Peyer's patch (tissue), 4 donors: ENCODE measurements at places on chromosomes 1 and 21.

DNA sequence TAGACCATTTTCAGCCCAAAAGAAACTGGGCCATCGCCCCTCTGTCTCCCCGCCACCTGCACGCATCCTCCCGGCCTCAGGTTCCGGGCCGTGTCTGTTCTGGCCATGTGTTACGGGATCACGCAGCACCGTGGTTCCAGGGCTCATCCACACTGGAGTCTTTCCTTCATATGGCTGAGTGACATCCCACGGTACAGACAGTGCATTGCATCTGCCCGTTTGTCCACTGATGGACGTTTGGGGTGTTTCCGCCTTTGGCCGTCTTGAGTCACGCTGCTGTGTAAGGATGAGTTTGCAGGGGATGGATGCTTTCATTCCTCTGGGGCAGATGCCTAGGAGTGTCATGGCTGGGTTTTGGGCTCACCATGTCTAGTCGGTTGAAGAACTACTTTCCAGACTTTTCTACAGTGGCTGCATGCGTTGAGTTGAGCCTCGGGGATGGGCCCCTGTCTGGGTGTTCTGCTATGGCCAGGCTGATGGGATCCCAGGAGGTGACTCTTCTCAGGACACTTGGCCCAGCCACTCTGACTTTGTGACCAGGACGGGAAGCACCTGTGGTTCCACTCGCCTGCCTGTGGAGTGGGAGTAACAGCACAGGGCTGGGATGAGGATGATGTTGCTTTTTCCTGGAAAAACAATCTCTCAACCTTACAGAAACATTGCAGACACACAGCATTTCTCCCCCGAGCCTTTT lies 16.8 kb downstream of the RRP1 start:
- no peak for DNase-seq

DNA sequence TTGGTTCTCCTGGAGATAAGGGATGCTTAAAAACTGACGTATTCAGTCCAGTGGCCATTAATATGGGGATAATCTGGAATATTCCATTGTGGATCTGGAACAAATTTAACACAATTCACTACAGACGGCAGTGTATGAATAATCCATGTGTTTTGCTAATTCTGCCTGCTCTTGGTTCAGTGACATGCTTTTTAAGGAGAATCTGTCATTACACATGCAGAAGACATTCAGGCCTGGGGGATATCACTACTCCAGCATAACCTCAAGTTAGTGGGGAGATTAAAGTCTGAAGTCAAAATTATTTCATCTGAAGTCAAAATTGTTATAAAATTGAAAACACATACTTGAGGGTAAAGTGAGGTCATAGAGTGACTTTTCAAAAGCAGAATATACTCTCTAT lies 789.3 kb downstream of the USP25 start:
- DNase-seq: no peak

DNA sequence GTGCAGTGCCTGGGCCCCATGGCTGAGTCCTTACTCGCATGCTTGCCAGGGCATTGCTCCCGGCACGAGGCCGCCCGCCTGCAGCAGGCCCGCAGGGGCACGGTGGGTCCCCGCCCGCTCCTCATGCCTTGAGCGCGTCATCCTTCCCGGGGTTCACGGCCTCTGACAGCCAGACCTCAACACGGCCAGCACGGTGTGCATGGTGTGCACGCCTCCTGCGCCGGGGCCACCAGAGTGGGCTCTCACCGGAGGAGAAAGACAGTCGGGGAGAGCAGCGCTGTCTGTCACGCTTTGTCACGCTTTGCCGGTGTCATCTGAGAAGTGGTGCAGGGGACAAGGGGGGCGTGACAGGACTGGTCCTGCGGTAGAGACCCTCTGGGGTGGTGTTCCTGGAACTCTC lies 11.9 kb upstream of the COL18A1 start:
- DNase-seq: no peak

GRCh38 chr1:236394879-236395229 lies 768 bp downstream of the EDARADD start:
- DNase-seq: no peak

DNA sequence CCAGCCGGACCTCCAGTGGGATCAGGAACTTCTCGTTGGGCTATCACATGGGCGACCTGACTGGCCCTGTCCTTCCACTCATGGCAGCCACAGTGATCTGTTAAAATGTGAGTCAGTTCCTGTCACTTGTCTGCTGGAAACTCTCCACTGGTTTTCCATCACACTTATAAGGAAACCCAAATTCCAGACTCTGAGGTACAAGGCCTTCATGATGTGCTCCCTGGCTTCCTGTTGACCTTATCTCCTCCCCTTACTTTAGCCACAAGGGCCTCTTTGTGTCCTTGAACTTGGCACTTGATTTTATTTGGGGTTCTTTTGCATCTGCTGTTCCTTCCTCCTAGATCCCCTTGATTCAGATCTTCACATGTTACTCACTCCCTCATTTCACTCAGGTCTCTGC lies 96.8 kb downstream of the TENT5C start:
- no peak for DNase-seq

DNA sequence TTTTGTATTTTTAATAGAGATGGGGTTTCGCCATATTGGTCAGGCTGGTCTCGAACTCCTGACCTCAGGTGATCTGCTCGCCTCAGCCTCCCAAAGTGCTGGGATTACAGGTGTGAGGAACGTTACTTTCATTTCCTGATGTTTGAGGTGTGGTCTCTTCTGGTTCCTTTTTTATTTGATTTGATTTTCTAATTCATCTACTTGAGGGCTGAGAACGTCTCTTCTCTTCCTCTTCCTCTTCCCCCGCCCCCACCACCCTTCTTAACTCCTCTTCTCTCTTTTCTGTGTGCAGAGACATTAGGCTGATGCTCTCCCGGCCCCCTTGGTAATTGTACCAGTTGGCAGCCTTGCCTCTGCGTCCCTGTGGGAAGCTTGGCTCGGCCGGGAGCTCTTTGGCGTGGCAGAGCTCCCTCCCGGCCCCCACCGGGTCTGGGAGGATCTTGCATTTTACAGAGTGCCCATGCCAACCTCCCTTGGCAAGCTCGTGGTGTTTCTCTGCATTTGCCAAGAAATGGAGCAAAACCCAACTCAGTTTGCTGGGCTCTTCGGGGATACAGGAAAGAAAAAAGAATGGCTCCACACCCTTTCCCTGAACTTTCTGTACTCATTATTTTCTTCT lies 19.9 kb downstream of the CRYAA start:
- no peak for DNase-seq

DNA sequence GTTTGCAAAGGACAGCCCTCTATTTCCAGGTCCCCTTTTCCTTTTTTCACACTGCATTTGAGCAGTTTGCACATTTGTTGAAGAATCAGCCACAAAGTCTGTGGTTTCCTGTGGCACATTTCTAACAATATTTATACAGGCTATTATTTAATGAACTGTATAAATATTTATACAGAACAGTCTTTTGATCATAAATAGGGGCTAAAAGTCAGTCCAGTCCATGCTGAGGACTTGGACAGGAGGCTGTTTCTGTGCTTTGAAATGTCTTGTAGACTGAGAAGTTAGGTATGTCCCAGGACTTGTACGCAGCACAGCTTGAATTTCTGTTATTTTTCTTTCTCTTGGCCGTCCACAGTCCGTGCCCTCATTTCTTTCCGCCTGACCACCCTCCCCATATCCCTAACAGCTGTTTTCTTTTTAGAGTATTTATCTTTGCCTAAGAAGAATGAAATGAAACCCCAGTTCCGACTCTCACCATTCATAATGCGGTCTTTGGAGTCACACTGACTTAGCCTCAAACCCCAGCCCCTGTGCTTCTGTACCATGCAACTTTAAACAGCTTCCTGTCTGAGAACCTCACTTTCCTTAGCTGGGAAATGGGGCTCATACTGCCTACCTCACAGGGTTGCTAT lies 19.7 kb downstream of the FGGY start:
- DNase-seq: no peak

- no peak for DNase-seq
Measured at GRCh38 chr1:72284084-72284347, 1.7 kb upstream of the NEGR1 start.

- no peak for DNase-seq
Measured at GRCh38 chr1:60655679-60656355, 426.5 kb upstream of the NFIA start.

GRCh38 chr1:105793536-105794146 lies 1262.8 kb upstream of the PRMT6 start:
- no peak for DNase-seq

GRCh38 chr1:162970021-162970420 lies 99.1 kb upstream of the RGS4 start:
- no peak for DNase-seq

GRCh38 chr1:41629141-41629540 lies 144.7 kb upstream of the EDN2 start:
- DNase-seq: no peak

DNA sequence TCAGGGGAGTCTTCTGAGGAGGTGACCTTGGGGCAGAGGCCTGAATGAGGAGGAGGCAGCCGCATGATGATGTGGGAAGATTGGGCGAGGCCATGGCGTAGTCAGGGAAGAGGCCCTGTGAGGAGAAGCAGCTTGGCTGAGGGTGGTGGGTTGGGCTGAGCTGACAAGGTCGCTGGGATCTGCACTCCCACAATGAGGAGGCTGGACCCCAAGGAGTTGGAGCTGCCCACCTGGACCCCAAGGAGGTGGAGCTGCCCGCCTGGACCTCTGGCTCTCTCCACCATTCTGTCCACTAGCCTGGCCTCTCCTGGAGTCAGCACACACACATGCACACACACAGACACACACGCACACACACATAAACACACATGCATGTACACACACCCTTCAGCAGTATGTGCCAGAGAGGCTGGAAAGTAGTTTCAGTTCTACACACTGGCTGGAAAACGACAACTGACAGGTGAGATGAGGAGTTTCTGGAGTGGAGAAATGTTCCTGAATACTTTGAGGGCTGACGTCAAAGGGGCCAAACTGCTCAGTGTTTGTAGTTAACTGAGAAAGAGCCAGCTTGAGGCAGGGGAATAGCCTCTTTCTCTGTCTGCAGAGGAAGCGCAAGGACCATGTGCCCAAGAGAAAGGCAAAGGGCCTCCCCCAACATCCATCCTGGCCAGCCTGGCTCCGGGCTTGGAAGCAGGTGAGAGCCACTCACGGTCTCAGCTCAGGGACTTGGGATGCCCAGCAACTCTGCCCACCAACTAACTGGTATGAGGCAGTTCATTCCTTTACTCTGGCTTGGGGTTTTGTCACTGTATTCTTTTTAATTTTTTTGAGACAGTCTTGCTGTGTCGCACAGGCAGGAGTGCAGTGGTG lies 7.1 kb downstream of the SMPDL3B start:
- no peak for DNase-seq

- no peak for DNase-seq
Measured at GRCh38 chr1:84301785-84302385, 377 bp downstream of the SAMD13 start.

DNA sequence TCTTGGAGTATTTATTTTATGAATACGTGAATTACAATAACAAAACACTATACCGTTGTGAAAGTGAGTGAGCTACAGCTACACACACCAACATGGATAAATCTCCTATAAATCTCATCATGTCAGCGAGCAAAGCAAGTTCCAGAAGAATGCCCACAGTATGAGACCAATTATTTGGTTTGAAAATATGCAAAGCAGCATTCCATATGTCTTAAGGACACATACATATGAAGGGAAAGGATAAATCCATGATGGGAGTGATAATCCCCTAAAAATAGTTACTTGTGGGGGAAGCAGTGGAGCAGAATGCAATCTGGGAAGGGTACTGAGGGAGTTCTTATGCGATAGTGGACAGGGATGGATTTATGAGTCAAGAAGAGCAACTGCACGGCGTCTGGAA lies 261.3 kb downstream of the DISC1 start:
- no peak for DNase-seq
